ENCODE measurements at places on chromosomes 1 and 21.

GRCh38 chr1:115725600-115725999 lies 42.9 kb downstream of the CASQ2 start:
- DNase-seq: no peak

DNA sequence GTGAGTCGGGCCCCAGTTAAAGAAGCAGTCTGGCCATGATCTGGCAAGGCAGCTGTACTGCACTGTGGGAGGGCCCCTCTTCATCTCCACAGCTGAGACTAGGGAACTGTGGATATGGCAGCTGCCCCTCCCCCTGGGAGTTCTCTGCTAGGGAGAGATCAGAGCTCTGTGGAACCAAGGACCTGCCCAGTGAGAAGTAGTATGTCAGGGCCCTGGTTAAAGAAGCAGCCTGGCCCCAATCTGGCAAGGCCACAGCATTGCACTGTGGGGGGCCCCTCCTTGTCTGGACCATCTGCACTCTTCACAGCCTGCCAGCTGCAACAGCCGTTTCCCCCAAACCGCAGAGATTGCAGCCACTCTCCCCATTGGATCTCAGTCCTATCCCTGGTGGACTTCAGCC lies 208.5 kb downstream of the DNAH14 start:
- DNase-seq: no peak

DNA sequence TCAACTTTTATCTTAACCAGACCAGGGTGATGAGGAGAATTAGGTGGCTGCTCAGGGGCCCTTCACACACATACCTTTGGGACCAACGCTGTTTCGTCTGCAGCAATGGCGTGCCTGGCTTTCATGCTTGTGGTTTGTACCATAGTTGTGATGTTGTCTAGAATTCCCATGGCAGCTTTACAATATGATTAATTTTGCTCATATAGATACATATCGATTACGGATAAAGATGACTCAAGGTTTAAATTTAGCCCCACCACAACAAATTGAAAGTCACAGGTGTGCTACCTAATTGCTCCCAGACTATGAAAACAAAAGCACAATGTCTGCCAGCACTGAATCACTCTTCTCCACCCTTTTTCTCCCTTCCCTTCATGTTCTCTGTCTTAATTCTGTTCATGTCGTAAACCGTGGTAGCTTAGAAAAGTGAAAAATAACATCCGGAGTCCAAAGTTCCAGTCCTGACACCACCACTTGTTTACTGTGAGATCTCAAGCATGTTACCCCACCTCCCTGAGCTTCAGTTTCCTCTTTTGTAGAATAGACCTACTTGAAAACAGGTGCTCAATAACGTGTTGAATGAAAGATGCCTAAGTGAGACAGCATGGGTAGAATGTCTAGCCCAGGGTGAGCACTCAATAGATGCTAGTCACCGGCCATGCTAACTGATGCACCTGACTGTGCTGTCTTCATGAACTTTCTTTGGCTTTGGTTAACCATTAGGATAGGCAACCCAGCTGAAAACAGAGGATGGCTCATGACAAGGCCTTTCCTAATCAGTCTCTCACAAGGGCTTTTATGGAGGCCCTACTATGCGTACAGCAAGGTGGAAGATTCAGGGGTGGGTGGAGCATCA lies 22.1 kb upstream of the JUN start:
- no peak for DNase-seq

DNA sequence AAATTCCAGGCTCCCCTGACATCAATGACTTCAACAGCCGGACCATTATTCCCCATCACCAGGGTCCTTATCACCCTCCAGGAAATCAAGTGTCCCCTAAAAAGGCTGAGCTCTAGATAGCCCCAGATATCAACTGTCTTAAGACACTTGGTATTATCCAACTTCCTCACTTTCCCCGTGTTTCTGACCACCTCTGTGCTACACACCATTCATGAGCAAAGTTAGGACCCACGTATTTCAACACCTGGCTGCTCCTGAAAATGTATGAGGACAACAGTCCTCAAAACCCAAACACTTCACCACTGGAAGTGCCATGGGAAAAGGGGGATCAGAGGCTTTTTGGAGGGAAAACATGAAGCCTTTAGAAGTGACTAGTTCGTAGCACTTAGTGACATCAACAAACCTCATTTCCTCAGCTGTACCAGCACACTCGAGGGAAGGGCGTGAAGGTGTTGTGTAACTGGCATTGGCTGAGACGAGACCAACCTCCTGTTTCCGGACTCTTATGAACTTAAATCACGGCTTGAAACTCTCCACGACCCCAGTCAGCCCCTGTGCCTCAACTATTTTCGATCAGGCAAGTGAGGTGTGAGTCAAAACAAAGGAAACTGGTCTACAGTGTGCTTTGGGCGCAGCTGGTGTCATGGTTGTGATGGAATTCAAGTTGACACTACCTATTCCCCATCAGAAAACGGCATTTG lies 4.1 kb upstream of the CHD5 start:
- no peak for DNase-seq

DNA sequence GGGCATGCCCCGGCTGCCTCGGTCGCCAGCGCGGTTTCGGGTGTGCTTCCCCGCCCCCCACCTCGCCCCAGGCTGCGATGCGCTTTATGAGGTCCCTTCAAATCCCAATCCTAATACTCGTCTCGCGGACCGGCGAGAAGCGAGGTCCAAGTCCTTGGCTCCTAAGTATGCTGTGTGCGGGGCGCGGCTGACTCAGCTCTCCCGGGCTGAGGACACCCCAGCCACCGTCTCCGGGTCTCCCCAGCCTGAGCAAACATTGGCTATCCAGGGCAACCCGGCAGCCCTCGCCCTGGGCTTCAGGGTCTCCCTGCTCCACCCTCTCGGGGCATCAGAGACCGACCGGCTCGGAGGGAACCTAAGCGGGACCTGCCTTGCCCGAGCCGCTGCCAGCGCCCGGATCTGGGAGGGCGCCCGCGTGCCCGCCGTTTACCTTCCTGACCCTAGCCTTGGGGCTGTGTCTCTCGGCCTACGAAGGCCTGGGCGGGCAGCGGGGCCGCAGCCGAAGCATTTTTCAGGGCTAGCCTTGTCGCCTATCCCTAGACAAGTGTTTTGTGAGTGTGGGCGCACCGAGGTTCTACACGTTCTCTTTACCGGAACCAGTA lies 1.2 kb downstream of the ITPKB start:
- DNase-seq: no peak

- DNase-seq: no peak
Observed at GRCh38 chr1:199590708-199591107, 436.8 kb upstream of the NR5A2 start.
